ENCODE measurements at places on chromosomes 13 and 19. TPM values are rescaled to one million over a fixed set of nuclear protein-coding genes. Genes with fewer than 3 reads are reported as not detected.

- DNase-seq, result no peak
Measured at GRCh38 chr13:49561062-49561410, 24.3 kb downstream of the RCBTB1 start.

GRCh38 chr19:10603084-10603872 lies 16.2 kb upstream of the AP1M2 start:
- no peak for DNase-seq

GRCh38 chr19:2546128-2547032 lies 70.5 kb downstream of the GADD45B start:
- DNase-seq, result peak; percentile 81

GRCh38 chr13:98396071-98396710 lies 180.7 kb downstream of the STK24 start:
- DNase-seq, result no peak

The TMEM150B gene
- 0.47 TPM for total RNA-seq

The ZNF177 gene
- 11.9 TPM for total RNA-seq
